Esophagus squamous epithelium (tissue), 5 donors: ENCODE measurements at places on chromosomes 2 and 18.

GRCh38 chr18:12393998-12394397 is 13.7 kb upstream of the PRELID3A start:
- no peak for DNase-seq

DNA sequence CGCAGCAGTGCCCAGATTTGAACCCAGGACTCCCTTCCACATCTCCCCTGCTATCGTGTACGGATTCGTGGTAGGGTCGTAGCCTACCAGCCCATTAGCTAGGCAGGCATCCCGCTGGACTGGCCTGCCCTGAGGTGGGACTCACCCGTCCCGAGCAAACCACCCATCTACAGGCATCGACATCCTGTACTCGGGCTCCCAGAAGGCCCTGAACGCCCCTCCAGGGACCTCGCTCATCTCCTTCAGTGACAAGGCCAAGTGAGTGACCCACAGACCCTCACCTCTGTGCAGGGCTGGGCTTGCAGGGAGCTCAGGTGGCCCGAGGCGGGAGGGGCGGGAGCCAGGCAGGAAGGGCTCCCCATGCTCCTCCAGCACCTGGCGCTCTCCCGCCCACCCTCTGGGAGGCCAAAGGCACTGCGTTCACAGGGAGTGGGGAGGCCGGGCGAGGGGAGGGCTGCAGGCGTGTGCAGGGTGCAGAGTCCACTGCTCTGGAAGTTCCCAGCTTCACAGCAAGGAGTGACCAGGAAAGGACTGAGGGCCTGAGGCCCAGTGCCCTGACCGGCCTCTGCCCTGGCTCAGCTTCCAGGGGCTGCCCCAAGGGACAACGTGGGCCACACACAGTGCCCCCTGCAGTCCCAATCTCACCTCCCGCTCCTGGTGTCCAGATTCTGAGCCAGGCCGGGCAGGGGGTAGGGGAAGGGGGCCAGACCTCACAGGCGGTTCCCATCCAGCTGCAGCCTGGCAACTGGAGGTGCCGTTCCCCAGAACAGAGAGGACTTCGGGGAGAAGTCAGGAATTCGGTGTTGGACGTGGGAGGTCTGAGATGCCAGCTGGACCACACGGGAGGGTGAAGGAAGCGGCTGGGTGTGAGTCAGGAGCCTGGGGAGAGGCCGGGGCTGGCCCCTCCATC is 5.4 kb downstream of the AGXT start:
- no peak for DNase-seq

DNA sequence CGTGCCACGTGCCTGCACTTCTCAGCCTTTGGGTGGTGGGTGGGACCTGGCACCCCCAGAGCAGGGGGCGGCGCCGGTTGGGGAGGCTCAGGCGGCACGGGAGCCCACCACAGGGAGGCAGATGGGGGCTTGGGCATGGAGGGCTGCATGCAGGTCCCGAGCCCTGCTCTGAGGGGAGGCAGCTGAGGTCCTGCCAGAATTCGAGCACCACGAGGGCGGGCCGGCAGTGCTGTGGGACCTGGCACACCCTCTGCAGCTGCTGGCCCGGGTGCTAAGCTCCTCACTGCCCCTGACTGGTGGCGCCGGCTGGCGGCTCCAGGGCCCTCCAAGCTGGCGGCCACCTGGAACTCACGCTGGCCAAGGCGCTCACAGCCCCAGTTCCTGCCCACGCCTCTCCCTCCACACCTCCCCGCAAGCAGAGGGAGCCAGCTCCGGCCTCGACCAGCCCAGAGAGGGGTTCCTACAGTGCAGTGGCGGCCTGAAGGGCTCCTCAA is 1176.8 kb upstream of the GYPC start:
- DNase-seq: no peak

GRCh38 chr18:53056064-53056463 is 716.1 kb downstream of the DCC start:
- no peak for DNase-seq

GRCh38 chr2:172242471-172242870 is 139.8 kb upstream of the DLX2 start:
- DNase-seq: no peak

DNA sequence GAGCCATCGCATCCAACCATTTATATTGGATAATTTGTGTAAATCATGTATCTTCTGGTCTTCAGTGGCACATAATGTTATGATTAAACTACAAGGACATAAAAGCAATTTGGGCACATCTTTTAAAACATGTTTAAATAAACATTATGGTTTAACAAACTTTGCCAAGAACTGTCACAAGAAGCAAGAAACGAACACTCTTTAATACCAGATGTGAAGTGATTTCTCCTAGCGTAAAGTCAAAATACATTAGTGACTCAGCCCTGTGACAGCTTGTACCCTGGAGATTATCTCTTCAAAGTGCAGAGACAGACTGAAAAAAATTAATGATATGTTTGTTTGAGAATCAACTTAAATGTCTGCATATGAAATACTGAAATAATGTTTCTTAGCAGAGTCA is 39.9 kb downstream of the DSEL start:
- no peak for DNase-seq

DNA sequence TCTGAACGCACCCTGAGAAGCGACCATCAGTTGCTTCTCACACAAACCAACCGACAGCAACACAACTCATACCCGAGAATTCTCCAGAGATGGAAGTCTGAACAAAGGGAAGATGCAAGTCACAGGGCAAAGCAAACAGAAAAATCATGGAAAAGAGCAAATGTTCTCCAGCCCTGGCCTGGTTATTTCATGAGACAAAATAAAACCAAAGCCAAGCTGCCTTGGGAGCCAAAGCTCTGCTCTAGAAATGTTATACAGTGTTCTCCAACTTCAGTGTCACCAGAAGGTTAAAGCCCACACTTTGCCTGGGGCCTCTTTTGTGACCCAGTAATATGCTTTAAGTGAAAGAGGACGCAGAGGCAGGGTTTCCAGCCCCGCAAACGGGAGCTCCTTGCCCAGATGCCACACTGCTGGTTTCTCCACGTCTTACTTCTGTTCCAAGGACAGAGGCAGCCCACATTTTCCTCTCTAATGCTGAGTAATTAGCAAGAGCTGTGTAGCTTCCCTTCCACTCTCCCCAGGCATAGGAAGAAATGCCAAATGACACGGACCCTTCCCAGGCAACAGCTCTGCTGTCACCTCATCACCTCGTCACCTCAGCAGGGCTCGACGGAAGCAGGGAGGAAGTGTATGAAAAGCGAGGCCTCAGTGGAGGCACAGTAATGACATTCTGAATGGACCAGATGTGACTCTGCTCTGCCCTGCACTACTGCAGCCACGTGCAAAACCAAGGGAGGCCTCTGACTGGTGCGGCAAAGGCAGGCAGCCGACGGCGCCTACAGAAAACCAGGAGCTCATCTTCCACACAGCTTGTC is 64.7 kb downstream of the FBXO15 start:
- no peak for DNase-seq

GRCh38 chr2:119049968-119050704 is 108.1 kb downstream of the MARCO start:
- no peak for DNase-seq

DNA sequence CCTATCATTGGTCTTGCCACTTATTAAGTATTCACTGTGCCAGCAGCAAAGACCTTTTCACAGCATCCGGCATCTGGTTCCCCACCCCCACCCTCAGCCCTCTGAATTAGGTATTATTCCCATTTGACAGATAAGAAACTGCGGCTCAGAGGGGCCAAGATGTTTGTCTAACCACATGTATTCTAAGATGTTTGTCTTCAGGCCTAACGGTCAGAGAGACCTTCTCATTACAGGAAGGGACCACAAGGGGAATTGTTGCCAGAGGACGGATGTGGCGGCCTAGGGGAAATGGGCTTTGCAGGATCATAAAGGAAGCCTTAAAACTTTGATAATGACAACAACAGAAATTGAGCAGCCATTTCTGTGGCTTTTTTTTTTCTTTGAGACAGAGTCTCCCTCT is 16.6 kb downstream of the NPPC start:
- DNase-seq: no peak

DNA sequence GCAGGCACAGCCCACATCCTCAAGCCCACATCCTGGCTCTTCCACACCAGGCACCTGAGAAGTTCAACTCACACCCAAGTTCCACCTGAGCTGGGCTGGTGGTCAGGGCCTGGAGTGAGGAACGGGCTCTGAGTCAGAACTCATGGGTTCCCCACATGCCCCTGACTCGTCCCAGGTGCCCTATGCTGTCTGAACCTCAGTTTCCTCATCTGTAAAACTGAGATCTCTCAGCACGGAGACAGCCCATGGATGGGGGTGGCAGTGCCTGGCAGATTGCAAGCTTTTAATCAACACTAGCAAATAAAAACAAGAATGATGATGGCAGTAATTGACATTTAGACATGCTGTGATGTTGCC is 307.8 kb downstream of the NDUFA10 start:
- DNase-seq: no peak

GRCh38 chr18:68219872-68220271 is 495.0 kb downstream of the TMX3 start:
- no peak for DNase-seq

DNA sequence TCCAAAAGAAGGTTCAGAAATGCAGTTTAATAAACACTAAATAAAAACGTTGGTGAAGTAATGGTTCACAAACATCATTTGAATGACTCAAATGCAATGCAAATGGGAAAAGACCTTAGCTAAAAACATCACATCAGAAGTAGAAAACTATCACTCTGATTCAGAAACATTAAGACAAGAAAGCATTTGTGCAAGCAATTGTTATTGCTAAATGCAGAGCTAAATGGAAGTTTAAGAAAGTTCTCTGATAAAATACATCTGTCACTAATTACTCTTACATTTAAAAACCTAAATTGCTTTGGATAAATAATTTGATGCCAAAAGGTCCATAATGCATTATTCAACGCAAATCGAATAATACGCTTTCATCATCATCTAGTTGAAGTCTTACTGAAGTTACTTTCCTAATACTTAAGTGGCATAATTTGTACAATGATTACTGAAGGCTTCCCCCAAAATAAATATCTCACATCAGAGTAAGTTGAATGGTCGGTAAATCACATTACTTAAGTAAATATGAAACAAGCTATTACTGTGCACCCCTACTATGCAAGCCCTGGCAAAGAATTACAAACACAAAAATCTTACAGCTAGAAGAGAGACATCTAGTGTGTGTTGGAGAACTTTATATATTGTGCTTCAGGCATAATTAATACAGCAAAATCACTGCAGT is 105.7 kb upstream of the KCTD1 start:
- no peak for DNase-seq

- DNase-seq: no peak
These were observed 60.7 kb upstream of the KIF5C start for GRCh38 chr2:148814143-148814859.

- DNase-seq: no peak
These were observed 291.2 kb downstream of the SRBD1 start for GRCh38 chr2:45319683-45320455.

DNA sequence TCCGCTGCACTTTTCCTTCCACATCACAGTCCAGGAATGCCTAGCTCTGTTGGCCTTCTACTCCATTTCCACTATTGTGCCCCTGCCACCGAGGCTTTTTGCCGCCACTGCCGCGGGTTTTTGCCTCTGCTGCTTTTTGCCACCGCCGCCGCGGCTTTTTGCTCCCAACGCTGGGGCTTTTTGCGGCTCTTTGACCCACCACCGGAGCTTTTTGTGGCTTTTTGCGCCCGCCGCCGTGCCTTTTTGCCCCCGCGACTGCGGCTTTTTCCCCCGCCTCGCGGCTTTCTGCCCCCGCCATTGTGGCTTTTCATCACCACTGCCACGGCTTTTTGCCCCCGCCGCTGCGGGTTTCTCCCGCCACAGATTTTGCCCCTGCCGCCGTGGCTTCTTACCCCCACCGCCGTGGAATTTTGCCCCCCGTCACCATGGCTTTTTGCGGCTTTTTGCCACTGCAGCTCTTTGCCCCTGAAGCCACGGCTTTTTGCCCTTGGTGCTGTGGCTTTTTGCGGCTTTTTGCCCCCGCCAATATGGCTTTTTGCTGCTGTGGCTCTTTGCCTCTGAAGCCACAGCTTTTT is 2798.7 kb upstream of the TEKT4 start:
- no peak for DNase-seq

DNA sequence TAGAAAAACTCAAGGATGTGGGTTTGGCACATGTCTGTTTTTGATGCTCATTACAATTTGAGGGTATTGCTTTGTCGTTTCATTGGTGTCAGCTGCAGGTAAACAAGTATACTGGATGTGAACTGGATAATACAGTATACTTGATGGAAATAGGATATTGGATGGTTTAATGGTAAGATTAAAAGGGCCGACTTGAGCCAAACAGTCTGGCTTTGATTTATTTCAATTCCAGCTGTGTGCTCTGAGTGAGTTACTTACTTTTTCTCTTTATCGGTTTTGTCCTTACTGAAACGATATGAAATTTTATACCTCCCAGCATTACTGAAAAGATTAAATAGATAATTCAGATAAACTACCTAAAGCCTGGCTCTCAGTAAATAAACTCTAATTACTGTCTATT is 227.6 kb downstream of the ASXL3 start:
- no peak for DNase-seq
